Central memory CD4-positive, alpha-beta T cell (primary cell): ENCODE measurements at places on chromosomes 3 and 15.

GRCh38 chr3:44845528-44846520 is 15.9 kb upstream of the TMEM42 start:
- no peak for DNase-seq

DNA sequence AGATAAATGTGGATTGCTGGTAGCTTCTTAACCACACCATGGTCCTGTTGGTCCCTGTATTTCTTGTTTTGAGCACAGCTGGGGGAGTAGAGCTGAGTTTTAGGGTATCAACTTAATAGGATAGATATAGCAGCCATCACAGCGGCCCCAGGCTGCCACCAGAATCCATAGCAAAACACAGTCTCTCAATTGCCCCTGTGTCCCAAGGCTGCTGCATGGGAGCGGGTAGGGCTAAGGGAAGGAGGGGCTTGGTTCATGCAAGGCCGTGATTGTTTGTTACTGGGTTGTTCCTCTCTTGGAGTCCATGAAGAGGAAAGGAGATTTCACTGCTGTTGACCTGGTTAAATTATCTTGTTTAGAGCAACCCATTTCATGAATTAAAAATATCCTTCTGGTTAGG is 22.1 kb downstream of the ARNT2 start:
- no peak for DNase-seq

DNA sequence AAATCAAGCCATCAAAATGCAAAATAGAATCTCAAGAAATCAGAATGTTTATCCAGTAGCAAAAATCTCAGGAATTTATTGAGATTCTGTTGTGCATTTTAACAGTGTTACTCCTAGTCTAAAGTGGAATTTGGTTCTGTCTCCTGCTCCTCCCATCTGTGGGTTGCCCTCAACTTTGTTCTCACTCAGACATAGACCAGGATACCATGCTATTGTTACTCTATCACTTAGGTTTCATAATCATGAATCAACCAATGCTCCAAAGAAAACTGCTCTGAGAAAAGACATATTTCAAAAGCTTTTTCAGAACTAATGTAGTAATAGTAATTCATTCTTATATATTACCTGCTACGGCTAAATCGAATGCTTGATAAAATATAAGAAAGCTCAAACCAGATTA is 274.7 kb downstream of the RBMS3 start:
- no peak for DNase-seq

GRCh38 chr3:48400824-48401433 is 28.9 kb downstream of the FBXW12 start:
- peak; percentile 68 for DNase-seq

DNA sequence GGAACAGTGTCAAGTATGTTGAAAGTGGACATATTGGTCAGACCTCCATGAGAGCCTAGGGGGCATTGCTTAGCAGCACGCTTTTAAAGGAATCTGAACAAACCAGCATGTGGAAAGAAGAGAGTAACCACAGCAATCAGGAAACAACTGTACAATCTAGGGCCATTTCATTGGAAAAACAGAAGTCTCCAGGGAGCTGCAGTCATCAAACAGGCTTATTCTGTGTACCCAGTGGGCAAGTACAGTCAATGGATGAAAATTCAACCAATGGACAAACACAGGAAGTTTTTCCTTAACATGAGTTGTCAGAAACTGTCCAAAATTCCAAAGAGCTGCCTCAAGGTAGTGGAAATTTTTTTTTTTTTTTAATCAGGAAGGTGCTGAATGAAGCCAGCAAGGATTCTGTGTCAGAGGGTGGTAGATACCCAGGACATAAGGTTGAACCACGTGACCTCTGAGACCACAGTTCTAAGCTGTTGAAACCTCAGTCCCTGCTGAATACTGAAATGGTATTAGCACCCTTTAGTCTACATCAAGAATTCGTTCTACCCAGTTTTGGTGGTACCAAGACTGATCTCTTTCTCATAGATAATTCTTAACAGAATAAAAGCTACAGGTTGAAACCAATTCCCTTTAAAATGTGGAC is 4.4 kb upstream of the DLG1 start:
- DNase-seq, result no peak
